Heart left ventricle (tissue), 16 donors: ENCODE measurements at places on chromosomes 13 and 19. TPM values are rescaled to one million over a fixed set of nuclear protein-coding genes. Genes with fewer than 3 reads are reported as not detected.

- no peak for DNase-seq
These were observed 174.7 kb downstream of the MZT1 start for GRCh38 chr13:72552731-72553130.

- DNase-seq, result no peak
These were observed 1.1 kb upstream of the MPND start for GRCh38 chr19:4342314-4342614.

Gene CKM
- 3,786 TPM for total RNA-seq

Gene LGI4
- total RNA-seq, result 10.3 TPM

GRCh38 chr19:41016488-41017071 is 25.5 kb downstream of the CYP2B6 start:
- no peak for DNase-seq
